ENCODE measurements at places on chromosomes 2 and 18.
A peak's percentile ranks its signal among the peaks of the same experiment; 100 is the strongest.

DNA sequence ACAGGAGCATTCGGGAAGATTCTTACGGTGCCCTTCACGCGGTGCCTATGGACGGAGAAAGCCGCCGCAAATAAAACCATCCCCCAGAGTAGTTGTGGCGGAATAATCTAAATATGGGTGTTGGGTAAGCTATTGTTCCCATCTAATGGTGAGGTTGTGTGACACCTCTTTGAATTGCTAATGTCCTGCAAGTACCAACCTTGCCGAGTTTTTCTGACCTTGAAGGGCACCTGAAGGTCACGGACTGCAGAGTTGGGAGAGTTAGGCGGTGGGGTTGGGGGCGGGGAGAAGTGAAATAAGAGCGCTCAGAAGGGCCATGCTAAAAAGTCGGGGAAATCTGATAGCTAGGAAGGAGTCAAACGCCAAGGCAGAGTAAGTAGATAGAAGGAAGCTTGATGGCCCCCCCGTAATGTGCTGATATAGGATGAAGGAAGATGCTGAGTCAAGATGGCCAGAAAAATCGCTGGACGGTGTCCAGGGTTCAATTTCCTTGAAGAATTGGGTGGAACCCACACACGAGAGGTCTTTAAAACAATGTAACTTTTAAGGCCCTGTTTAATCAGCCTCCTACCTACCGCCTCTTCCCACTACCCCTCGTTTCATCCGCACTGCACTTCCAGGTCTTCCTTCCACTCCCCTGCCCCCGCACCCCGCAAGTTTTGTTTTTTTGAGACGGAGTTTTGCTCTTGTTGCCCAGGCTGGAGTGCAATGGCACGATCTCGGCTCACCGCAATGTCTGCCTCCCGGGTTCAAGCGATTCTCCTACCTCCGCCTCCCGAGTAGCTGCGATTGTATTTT is 600 bp downstream of the KATNAL2 start:
- no peak for DNase-seq
- peaks cover 6% of the 10 kb centered on the region for H3K27me3 ChIP-seq
- peak overlapping the region; percentile 78 for H3K4me3 ChIP-seq
- H3K36me3 ChIP-seq = no peaks in the 10 kb centered on the region
- peaks cover 33% of the 10 kb centered on the region for H3K4me1 ChIP-seq
- peak overlapping the region; percentile 31 for H3K27ac ChIP-seq

- no peaks in the 10 kb centered on the region for H3K27me3 ChIP-seq
- peaks cover 28% of the 10 kb centered on the region for H3K36me3 ChIP-seq
- DNase-seq = no peak
- no peak overlapping the region for H3K27ac ChIP-seq
Measured at GRCh38 chr2:205998583-205998982, 87.4 kb downstream of the INO80D start.

DNA sequence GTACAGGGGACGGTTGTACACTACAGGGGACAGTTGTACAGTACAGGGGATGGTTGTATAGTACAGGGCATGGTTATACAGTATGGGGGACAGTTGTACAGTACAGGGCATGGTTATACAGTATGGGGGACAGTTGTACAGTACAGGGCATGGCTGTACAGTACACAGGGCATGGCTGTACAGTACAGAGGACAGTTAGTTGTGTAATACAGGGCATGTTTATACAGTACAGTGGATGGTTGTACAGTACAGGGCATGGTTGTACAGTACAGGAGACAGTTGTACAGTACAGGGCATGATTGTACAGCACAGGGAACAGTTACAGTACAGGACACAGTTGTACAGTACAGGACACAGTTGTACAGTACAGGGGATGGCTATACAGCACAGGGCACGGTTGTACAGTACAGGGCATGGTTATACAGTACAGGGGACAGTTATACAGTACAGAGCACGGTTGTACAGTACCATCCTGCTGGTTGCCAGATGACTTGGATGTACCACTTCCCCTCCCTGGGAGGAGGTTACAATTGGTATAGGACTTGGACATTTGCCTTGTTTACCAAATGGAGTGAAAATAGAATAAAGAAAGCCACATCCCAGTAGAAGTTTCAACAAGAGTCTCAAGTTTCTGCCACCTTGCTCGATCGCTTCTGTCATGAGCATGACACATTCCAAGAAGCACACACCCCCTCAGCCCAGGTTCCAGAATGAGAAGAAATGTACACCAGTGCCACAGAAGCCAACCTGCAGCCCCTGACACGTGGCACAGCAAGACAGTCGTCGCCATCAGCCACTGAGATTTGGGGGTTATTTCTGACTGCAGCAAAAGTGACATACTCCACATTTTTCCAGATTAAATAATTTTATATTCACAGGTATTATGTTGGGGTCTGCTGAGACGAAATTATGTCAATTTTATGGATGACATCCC is 16.0 kb downstream of the CYRIA start:
- no peak for DNase-seq
- no peak overlapping the region for H3K27ac ChIP-seq
- no peaks in the 10 kb centered on the region for H3K36me3 ChIP-seq
- H3K4me1 ChIP-seq = peaks cover 12% of the 10 kb centered on the region

DNA sequence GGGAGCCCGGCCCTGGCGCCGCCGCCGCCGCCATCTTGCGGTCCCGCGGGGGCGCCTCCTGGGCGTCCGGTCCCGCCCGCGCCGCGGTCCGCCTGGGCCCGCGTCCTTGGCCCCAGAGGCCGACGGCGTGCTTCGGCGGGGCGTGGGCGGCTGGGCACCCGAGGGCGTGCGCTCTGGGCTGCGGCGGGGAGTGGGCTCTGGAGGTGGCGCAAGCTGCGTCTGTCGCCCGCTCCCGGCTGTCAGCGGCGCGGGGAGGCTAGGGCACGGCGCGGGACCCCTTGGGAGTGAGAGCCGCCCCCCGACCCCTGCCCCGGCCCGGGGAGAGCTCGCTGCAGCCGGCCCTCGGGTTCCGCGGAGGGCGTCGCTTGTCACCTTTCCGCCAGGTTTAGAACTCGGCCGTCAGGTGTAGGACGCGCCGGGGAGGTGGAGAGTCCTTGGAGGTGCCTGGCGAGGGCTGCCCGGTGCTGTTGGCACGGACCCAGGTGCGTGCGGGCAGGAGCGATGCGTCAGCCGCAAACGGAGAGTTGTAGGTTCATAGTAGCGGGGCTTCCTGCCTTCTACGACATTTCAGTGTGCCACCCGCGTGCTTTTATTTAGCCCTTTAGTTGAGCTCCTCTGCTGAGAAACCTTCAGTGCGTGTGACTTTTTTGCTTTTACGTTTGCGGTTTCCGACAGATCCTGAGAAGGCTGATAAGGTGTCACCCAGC is 921 bp downstream of the VAPA start:
- peak overlapping the region; percentile 86 for H3K4me3 ChIP-seq
- H3K27ac ChIP-seq = peak overlapping the region; percentile 84
- H3K36me3 ChIP-seq = peaks cover 8% of the 10 kb centered on the region

DNA sequence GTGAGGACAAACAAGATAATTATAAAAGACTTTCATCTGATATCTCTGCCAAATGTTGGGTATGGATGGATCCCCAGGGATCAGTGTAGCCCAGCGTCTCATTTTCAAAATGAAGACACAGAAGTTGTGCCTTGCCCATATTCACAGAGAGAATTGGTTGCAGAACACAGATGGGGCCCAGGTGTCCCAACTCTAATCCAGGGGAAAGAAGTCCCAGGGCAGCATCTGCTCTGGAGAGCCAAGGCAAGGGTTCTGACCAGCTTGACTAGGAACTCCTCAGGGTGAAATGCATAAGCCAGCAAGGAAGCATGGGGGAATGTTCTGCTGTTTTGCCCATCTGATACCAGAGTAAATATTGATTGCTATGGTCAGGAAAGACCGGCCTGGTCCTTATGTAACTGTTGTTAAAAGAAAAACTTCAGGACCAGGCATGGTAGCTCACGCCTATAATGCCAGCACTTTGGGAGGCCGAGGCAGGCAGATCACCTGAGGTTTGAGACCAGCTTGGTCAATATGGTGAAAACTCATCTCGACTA is 68.7 kb upstream of the CABLES1 start:
- no peaks in the 10 kb centered on the region for H3K27me3 ChIP-seq
- no peak for DNase-seq
- no peak overlapping the region for H3K4me3 ChIP-seq

Measured in activated T-helper 2 cell treated with anti-CD3 and anti-CD28 coated beads, Interferon-gamma antibody, Interleukin-2, Interleukin-4, amounts not matched to agents 10 μg/mL and 5 μg/mL and 100 μg/mL, durations not matched to agents 14 hours and 24 hours and 36 hours (primary cell).